ENCODE measurements at places on chromosomes 11 and 22.

- DNase-seq: no peak
These were observed 89.2 kb upstream of the SHANK2 start for GRCh38 chr11:71341596-71341995.

DNA sequence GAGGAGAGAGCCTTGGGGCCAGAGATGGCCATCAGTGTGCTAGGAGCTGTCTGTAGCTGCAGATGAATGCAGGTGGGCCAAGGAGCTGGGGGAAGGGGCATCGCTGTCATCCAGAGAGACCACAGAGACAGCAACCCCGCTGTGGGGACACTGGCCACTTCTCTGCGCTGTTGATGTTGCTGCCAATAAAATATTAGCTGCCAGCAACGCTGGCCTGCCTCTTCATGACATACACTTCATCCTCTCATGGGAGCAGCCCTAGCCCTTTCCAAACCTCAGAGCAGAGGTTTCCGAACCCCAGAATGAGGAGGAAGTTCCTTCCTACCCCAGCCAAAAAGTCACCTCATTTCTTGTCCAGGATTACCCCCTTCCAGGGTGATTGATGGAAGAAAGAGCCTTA is 106.2 kb downstream of the PARVA start:
- DNase-seq: no peak

GRCh38 chr11:102546427-102546826 is 15.9 kb upstream of the MMP7 start:
- no peak for DNase-seq

DNA sequence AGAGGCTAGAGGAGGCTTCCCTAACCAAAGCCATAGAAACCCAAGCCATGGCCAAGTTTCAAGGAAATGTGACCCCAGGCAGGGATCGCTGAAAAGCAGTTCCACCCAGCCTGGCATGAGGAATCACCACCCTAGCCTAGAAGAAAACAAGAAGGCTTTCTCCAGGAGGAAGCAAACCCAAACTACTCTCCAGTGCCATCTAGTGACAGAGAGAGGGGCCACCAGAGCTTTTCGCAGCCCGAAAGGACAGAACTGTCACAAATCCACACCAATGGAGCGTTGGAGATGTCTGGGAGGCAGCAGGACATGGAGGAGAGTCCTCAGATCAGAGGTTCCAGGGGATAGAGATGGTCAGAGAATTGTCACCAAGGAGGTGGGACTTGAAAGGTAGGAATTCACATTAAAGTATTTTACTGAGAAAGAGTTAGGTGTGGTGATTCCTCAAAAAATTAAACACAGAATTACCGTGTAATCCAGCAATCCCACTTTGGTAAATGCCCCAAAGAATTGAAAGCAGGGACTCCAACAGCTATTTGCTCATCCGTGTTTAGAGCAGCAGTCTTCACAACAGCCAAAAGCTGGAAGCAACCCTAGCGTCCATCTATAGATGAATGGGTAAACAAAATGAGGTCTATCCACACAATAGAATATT is 67.3 kb upstream of the NUP50 start:
- DNase-seq: no peak

GRCh38 chr11:76616676-76617552 is 53.6 kb downstream of the LRRC32 start:
- no peak for DNase-seq

- no peak for DNase-seq
These were observed 344 bp downstream of the IFT27 start for GRCh38 chr22:36775586-36775963.

GRCh38 chr11:124075841-124076651 is 34.9 kb upstream of the OR10G7 start:
- DNase-seq: no peak

- DNase-seq: no peak
These were observed 9.0 kb upstream of the USP28 start for GRCh38 chr11:113884361-113884836.

- no peak for DNase-seq
These were observed 71.0 kb upstream of the KCNQ1OT1 start for GRCh38 chr11:2770761-2771301.
